ENCODE measurements at places on chromosomes 6 and 20. TPM values are rescaled to one million over a fixed set of nuclear protein-coding genes. Genes with fewer than 3 reads are reported as not detected.
A peak's percentile ranks its signal among the peaks of the same experiment; 100 is the strongest.

The HLA-G gene
- total RNA-seq, result not detected

The UBE2C gene
- total RNA-seq, result 108 TPM

The TRAM2 gene
- total RNA-seq, result 85.9 TPM

The SRSF12 gene
- total RNA-seq, result 0.18 TPM

The RAMACL gene
- total RNA-seq, result 4.0 TPM

DNA sequence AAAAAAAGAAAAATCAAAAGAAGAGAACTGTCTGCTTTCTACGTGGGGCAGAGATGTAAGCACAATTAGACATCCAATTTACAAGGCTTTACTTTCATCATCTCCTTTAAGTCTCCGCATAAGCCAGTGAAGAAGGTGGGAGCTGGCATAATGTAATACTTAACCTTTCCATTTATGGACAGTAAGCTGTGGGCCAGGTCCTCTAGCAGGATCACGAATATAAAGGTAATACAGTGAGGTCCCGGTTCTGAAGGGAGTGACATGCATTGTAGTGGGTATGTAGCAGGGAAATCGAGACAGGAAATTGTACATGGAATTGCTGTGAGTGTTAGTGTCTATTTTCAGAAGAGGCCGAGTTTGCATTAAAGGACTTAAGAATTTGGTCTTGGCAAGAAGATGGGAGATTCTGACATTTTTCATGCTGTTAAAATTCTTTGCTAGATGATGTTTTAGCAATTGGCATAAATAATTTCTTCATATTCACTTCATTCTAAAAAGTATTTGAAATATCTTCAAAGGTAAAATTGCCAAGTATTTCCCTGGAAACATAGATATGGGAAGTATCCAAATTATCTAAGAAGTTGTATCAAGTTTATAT, 20.4 kb upstream of the POPDC3 start:
- no peaks in the 10 kb centered on the region for H3K27me3 ChIP-seq
- no peaks in the 10 kb centered on the region for H3K36me3 ChIP-seq
- no peak for DNase-seq
- no peak overlapping the region for H3K27ac ChIP-seq
- H3K4me1 ChIP-seq, result no peaks in the 10 kb centered on the region
- no peak overlapping the region for H3K4me3 ChIP-seq

DNA sequence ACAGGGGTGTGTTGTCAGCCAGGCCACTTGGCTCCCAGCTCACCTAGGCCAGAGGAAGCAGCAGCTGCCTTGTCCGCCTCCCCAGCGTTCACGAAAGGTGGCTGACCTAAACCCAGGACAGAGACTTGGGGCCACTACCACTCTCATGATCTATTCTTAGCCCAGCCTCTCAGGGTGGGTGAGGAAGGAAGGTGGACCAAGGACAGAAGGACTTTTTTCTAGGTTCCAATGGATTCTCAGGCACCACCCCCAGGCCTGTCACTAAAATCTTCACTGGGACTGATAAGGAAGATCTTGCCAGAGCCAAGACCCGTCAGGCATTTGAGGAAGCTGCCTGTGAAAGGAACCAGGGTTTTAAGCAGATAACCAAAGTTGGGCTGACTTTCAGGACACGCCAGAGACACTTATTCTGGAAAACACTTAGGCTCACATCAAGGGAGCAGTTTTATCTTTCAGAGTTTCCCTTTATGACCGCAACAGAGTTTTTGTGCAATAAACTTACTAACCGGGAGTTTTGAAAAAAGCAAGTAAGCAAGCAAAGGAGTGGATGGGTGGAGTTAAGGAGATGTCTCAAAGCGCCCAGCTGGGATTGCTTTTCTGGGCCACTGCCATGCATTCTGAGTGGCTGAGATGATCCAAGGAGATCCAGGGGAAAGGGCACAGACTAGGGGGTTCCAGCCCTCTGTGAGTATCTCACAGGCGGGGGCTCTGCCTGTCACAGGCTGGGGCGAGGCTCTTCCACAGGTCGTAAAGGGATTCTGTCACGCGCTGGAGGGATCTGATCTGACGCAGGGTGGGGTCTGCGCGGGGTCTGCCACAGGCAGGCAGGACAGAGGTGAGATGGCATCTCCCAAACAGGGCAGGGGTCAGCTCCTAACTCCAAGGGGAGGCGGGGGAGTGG, 989 bp downstream of the FITM2 start:
- H3K36me3 ChIP-seq, result no peaks in the 10 kb centered on the region
- peak; percentile 15 for DNase-seq
- peaks cover 8% of the 10 kb centered on the region for H3K4me1 ChIP-seq
- no peak overlapping the region for H3K27ac ChIP-seq

DNA sequence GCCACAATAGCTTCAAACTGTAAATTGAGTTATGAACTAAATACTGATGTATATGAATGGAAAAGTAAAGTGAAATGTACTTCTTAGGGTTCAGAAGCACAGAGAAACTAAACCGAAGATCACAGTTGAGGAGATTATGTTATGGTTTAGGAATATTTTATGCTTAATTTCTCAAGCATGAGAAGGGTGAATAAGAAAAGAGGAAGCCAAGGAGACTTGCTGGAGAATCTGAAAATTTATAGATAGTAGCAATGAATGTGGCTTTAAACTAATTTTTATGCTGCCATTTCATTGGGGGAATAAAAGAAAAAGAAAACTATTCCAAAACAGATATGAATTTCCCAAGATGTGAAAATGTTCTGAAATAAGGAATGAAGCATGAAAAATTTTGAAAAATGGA, 5.6 kb downstream of the ANKS1A start:
- no peak overlapping the region for H3K4me3 ChIP-seq
- no peaks in the 10 kb centered on the region for H3K27me3 ChIP-seq
- H3K36me3 ChIP-seq, result no peaks in the 10 kb centered on the region
- peaks cover 3% of the 10 kb centered on the region for H3K4me1 ChIP-seq
- H3K27ac ChIP-seq, result no peak overlapping the region
- DNase-seq, result no peak

DNA sequence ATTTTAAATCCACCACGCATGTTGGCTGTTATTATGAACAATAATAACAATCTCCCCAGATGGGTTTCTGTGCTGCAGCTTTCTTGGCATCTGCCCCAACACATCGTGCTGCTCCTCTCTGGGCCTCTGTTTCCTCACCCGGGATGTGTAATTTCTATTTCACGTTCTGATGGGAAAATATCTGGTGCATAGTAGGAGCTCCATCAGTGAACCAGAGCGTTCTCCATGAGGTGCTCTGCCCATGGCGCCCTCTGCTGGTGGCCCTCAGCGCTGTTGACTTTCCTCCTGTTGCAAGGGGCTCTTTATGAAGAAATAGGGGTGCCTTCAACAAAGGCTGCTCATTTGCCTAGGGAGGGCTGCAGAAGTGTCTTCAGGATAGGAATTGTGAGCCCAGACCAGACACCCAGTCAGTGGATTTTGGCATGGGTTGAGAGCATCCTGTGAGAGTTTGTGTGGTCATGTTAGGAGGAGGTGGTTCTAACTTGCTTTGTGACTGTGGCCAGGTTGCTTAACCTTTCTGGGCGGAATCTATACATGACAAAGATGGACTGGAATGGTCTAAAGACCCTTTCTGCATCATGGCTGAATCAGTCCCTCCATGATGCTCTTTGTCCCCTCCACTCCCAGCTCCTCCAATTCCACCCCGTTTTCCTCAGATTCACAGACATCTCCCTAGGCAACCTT, 8.1 kb downstream of the SCRT2 start:
- peaks cover 48% of the 10 kb centered on the region for H3K27me3 ChIP-seq
- DNase-seq, result peak; percentile 46
- H3K4me3 ChIP-seq, result no peak overlapping the region

- H3K36me3 ChIP-seq, result no peaks in the 10 kb centered on the region
- DNase-seq, result no peak
- H3K27ac ChIP-seq, result no peak overlapping the region
Observed at GRCh38 chr6:37731888-37732287, 34.2 kb upstream of the MDGA1 start.

DNA sequence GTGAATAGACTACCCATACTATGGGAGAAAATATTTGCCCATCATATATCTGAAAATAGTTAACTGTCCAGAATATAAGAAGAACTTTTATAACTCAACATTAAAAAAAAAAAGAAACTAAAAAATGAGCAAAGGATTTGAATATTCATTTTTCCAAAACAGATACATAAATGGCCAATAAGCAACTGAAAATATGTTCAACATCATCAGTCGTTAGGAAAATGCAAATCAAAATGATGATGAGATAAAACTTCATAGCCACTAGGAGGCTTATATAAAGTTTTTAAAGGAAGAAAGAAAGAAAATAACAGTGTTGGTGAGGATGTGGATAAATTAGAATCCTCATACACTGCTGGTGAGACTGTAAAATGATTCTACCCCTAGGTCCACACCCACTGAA, 32.6 kb upstream of the HMGN3 start:
- H3K4me3 ChIP-seq, result no peak overlapping the region
- no peak overlapping the region for H3K27ac ChIP-seq
- H3K4me1 ChIP-seq, result no peaks in the 10 kb centered on the region
- DNase-seq, result no peak
- H3K36me3 ChIP-seq, result no peaks in the 10 kb centered on the region

DNA sequence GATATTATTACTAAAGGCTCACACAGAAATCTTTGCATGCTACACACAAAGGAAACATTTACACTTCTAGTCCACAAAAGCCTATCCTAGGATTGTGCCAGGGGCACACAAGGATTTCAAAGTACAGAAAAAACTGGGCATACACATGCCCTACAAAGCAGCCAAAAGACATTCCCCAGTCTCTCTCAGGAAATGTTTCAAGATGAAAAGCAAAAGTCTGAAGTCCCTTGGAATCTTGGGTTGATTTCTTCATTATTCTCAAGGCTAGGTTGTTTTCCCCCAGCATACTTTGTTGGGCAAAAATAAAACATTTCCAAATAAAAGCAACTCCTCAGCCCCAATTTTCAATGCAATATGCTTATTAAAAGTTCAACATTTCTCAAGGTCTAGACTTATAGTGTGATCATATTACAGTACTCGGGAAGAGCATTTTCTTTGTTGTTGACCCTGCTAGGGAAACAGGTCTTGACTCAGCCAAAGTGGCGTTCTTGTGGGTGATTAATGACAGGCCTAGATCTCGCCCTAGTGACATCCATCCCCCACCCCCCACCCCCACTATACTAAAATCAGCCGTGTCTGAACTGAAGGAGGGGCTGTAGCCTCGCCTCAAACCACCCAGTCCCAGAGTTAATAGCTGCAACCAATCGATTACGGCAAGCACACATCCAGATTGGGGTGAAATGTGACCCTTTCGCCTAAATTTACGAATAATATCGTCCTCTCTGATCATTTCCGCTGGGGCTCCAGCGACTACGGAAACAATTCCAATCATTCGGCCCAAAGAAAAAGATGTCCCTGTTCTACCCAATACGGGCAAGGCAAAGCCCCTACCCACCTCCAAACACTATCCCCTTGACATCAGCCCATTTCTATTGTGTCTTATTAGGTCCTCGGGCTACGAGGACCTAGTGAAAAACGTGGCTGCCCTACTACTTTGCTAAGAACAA, 1.4 kb downstream of the AKIRIN2 start:
- peak overlapping the region; percentile 56 for H3K27ac ChIP-seq
- no peaks in the 10 kb centered on the region for H3K27me3 ChIP-seq
- DNase-seq, result peak; percentile 72
- peaks cover 30% of the 10 kb centered on the region for H3K4me1 ChIP-seq
- peak overlapping the region; percentile 97 for H3K4me3 ChIP-seq
- H3K36me3 ChIP-seq, result no peaks in the 10 kb centered on the region

DNA sequence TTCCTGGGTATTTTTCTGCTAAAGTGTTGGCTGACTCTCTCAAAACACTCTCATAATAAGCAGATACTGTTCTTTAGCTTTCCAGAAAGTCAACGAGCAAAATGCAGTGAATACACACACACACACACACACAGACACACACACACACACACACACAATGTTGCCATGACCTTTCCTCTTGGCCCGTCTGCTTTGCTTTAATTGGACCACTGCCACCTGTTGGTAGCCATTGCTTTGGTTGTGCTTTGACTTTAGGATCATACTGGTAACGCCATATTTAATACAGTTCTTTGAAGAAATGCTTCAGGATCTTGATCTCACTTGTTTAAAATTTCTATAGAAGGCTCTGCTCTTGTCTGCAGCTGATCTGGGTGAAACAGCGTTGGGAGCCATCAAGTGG, 4.4 kb downstream of the FIG4 start:
- peaks cover 5% of the 10 kb centered on the region for H3K4me1 ChIP-seq
- no peak overlapping the region for H3K27ac ChIP-seq
- DNase-seq, result peak; percentile 26

DNA sequence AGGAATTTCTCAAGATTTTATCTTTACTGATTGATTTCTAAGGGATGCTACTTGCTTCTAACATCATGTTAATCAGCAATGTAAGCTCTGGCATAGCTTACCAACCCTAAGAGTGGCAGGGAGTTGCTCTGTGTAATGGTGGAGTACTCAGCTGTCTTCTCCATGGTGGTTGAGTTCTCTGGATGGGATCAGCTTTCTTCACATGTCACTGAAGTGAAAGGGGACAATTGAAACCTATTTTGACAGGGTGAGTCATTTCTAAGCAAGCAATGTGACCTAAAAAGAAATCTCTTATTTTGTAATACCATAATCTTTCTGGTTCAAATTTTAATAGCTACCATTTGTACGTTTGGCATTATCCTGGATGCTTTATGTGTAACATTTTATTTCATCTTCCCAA, 430.4 kb downstream of the GJA1 start:
- H3K4me3 ChIP-seq, result no peak overlapping the region
- no peaks in the 10 kb centered on the region for H3K4me1 ChIP-seq
- H3K36me3 ChIP-seq, result no peaks in the 10 kb centered on the region
- no peak for DNase-seq
- H3K27me3 ChIP-seq, result no peaks in the 10 kb centered on the region
- no peak overlapping the region for H3K27ac ChIP-seq

- H3K36me3 ChIP-seq, result no peaks in the 10 kb centered on the region
- H3K27me3 ChIP-seq, result no peaks in the 10 kb centered on the region
- peaks cover 13% of the 10 kb centered on the region for H3K4me1 ChIP-seq
- DNase-seq, result no peak
- H3K4me3 ChIP-seq, result peak overlapping the region; percentile 88
Observed at GRCh38 chr6:37433657-37434271, 743 bp downstream of the CMTR1 start.

- H3K4me3 ChIP-seq, result no peak overlapping the region
- no peaks in the 10 kb centered on the region for H3K36me3 ChIP-seq
- H3K4me1 ChIP-seq, result no peaks in the 10 kb centered on the region
- H3K27ac ChIP-seq, result no peak overlapping the region
- DNase-seq, result no peak
Observed at GRCh38 chr6:95489185-95489863, 88.0 kb upstream of the MANEA start.

All from endothelial cell of umbilical vein (primary cell).